Chondrocyte (in vitro differentiated cells): ENCODE measurements at places on chromosomes 1 and 21.
A peak's percentile ranks its signal among the peaks of the same experiment; 100 is the strongest.

DNA sequence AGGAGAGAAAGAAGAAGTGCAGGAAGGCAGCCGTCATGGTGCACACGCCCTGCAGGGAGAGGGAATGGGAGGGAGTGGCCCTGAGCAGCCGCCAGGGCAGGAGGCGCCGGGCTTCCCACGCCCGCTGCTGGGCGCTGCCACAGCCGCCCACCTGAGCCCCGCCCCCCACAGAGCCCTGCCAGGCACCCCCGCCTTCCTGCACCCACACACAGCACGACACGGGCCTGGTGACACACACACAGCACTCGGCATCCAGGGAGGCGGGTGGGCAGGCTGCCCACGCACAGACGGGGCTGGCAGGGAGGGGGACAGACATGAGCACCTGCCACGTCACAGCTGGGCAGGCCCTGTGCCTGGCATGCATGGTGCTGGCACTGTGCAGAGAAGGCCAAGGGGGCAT is 27.5 kb downstream of the ADGRB2 start:
- H3K36me3 ChIP-seq, result peaks cover 7% of the 10 kb centered on the region
- H3K27ac ChIP-seq, result no peak overlapping the region
- H3K27me3 ChIP-seq, result no peaks in the 10 kb centered on the region
- DNase-seq, result no peak

- peaks cover 30% of the 10 kb centered on the region for H3K4me1 ChIP-seq
- H3K27ac ChIP-seq, result peak overlapping the region; percentile 91
- H3K4me3 ChIP-seq, result no peak overlapping the region
- H3K36me3 ChIP-seq, result no peaks in the 10 kb centered on the region
- no peaks in the 10 kb centered on the region for H3K27me3 ChIP-seq
These were observed 39.2 kb downstream of the MAPKAPK2 start for GRCh38 chr1:206723805-206724472.

DNA sequence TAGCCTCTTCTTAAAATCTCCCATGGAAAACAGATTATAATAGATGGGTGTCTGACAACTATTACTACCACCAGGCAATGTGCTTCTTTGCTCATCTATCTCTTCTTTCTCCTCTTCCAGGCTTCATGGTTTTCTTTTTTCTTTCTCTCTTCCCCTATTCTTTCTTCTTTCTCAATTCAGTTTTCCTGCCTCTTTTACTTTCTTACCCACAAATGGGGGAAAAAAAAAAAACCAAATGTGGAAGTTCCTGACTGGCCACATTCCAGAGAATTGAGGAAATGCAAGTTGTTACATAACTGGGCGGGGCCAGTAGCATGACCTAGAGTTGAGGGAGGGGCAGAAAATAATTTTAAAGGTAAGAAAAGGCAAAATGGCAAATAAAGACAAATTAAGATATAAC is 10.9 kb upstream of the SMG7 start:
- H3K4me3 ChIP-seq, result no peak overlapping the region
- H3K27me3 ChIP-seq, result peaks cover 7% of the 10 kb centered on the region
- no peak for DNase-seq
- H3K4me1 ChIP-seq, result no peaks in the 10 kb centered on the region

DNA sequence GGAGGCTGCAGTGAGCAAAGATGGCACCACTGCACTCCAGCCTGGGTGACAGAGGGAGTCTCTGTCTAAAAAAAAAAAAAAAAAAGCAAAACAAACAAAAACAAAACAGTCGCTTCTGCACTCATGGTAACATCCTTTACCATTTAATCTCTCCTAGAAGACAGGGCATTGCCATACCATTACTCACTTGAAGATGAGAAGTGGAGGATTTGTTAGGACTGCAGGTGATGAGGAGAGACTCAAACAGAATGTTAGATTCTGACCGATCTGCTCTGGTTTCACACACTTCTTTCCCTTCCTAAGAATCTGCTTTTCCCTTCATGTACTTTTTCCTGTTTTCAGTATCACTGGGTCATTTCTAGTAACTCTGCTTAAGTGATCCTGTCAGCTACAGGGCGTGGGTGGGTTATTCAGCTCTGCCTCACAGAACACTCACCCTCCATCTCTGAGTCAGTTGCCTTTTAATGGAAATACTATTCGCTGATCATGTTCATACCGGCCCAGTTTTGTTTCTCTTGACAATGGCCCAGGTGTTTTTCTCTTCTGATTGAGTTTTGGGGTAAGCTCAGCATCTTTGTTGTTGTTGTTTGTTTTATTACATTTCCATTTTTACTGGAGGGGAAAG is 148.0 kb upstream of the ERG start:
- no peak for DNase-seq
- peaks cover 6% of the 10 kb centered on the region for H3K36me3 ChIP-seq
- H3K27ac ChIP-seq, result peak overlapping the region; percentile 91
- H3K4me1 ChIP-seq, result peaks cover 66% of the 10 kb centered on the region

DNA sequence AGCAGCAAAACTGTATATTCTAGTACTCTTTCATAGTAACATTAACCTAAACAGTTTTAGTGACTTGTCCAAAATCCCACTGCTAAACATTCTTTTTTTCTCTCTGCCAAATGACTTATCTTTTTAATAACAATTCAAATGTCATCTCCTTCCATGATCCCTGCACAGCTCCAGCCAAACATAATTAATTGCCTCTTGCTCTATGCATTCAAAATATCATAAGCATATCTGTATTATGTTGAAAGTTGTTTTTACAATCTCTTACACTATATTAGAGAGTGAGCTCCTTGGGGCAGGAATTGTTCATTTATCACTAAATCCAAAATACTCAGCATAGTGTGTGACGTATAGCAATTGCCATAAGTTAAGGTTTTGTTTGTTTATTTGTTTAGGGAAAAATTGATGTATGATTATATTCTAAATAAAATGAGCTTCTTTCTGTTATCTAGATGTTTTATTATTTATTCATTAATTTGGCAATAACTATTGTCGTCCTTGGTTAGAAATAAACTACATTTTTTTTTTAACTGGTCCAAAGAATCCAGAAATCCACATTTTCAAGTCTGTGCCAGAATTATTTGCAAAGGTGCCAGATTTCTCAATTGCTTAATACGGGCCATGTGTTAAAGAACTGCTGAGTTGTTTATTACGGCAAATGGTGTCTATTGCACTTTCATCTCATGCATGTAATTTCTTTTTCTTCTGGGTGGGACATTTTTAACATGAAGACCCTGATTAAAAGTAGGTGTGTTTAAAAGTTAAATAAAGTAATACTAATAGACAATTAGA is 577.2 kb upstream of the ZRANB2 start:
- no peaks in the 10 kb centered on the region for H3K36me3 ChIP-seq
- H3K27me3 ChIP-seq, result no peaks in the 10 kb centered on the region
- H3K4me3 ChIP-seq, result no peak overlapping the region
- H3K27ac ChIP-seq, result no peak overlapping the region

- no peak overlapping the region for H3K4me3 ChIP-seq
- H3K27me3 ChIP-seq, result peaks cover 28% of the 10 kb centered on the region
- H3K36me3 ChIP-seq, result no peaks in the 10 kb centered on the region
- H3K4me1 ChIP-seq, result peaks cover 32% of the 10 kb centered on the region
- H3K27ac ChIP-seq, result no peak overlapping the region
- no peak for DNase-seq
These were observed 5.3 kb upstream of the GPR88 start for GRCh38 chr1:100532645-100533044.

- no peaks in the 10 kb centered on the region for H3K36me3 ChIP-seq
- peaks cover 30% of the 10 kb centered on the region for H3K4me1 ChIP-seq
- DNase-seq, result no peak
- no peak overlapping the region for H3K27ac ChIP-seq
These were observed 30.2 kb upstream of the CD1D start for GRCh38 chr1:158150523-158150922.

DNA sequence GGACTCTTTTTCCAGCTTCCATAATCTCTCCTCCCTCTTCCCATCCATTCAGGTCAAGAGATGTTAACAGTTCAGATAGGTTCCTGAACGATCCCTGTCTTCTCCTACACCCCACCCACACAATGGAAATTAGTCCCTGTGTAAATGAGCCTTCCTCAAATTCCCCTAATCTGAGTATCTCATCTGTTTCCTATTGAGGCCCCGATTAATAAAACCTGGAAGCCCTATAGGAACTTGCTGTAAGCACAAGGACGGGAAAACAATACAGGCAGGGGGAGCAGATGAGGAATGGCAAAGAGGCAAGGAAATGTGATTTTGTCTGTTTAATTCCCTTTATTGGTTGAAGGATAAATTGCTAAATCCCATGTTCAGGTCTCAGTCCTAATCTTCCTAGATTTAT is 7.1 kb upstream of the GPX7 start:
- DNase-seq, result no peak
- H3K27ac ChIP-seq, result no peak overlapping the region
- no peaks in the 10 kb centered on the region for H3K27me3 ChIP-seq
- H3K4me1 ChIP-seq, result peaks cover 15% of the 10 kb centered on the region

GRCh38 chr1:183073320-183073719 is 50.1 kb downstream of the LAMC1 start:
- H3K4me1 ChIP-seq, result peaks cover 88% of the 10 kb centered on the region
- H3K4me3 ChIP-seq, result no peak overlapping the region
- no peaks in the 10 kb centered on the region for H3K27me3 ChIP-seq
- peak overlapping the region; percentile 43 for H3K27ac ChIP-seq
